ENCODE measurements at places on chromosomes 7 and 10.
A peak's percentile ranks its signal among the peaks of the same experiment; 100 is the strongest.

- DNase-seq = no peak
These were observed 172.2 kb downstream of the SH2D4B start for GRCh38 chr10:80709866-80710265.

- no peak for DNase-seq
These were observed 28.9 kb downstream of the HIPK2 start for GRCh38 chr7:139748941-139749340.

DNA sequence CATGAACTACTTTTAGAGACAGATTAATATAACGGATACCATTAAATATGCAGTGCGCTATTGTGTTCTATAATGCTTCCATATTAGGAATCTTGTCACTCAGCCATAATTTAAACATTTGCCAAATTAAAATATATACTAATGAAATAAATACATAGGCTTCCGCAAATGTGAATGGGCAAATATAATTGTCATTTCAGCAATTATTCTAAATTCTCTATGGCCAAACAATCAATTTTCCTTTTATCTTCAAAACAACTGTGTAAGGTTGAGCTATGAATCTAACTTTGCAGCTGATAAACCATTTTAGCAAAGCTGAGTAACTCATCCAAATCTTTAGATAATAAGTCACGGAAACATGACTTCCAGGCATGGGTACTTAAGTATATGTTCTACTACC is 20.7 kb upstream of the TSPAN13 start:
- DNase-seq = no peak

DNA sequence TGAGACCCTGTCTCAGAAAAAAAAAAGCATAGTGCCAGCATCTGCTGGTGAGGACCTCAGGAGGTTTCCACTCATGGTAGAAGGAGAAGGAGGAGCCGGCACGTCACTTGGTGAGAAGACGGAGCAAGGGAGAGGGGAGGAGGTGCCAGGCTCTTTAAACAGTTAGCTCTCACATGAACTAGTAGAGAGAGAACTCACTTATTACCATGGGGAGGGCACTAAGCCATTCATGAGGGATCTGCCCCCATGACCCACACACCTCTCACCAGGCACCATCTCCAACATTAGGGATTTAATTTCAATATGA is 62.9 kb upstream of the VKORC1L1 start:
- DNase-seq = no peak

DNA sequence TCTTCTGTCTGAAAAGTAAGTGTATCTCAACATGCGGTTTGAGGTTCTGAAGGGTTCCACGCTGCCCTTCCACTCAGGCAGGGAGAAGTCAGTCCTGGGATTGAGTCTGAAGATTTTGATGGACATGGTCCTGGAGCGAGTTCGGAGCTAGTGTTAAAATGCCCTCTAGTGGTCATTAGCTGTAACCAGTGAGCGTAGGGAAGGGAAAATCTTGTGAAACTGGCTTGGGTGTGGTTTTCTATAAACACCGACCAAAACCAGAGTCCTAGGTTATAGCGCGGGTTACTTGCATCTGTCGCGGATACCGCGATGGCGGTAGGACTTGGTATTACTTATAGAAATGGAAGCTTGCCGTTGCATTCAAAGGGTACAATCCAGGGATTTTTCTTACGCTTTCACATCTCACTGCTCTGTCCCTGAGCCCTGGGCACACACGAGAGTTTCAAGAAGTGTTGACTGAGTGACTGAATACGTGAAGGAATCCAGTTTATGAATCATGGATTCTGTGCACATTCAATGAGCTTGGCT is 348.2 kb upstream of the C7orf33 start:
- DNase-seq = peak; percentile 73

- DNase-seq = peak; percentile 13
These were observed 38.5 kb upstream of the STEAP4 start for GRCh38 chr7:88344956-88345832.

- no peak for DNase-seq
These were observed 8.4 kb downstream of the PROSER2 start for GRCh38 chr10:11831520-11831951.

- DNase-seq = no peak
These were observed 106.3 kb downstream of the INSYN2A start for GRCh38 chr10:127090138-127090537.

- no peak for DNase-seq
These were observed 95.5 kb downstream of the RPS24 start for GRCh38 chr10:78129211-78129610.

DNA sequence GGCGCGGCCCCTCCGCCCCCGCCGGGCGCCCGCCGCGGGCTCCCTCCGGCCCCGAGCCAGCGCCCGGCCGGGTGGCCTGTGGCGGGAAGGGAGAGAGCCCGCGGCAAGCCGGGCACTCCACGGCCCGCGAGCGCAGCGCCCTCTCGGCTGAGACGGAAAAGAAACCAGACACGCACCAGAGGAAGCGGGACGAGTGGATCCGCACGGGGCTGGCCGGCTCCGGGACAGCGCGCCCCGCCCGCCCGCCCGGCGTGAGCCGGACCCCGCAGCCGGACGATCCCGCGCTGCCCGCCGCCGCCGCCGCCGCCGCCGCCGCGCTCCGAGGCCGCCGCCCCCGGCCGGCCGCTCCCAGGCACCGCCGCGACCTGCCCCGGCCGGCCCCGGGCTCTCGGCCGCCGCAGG is 300 bp downstream of the ARHGAP21 start:
- no peak for DNase-seq

DNA sequence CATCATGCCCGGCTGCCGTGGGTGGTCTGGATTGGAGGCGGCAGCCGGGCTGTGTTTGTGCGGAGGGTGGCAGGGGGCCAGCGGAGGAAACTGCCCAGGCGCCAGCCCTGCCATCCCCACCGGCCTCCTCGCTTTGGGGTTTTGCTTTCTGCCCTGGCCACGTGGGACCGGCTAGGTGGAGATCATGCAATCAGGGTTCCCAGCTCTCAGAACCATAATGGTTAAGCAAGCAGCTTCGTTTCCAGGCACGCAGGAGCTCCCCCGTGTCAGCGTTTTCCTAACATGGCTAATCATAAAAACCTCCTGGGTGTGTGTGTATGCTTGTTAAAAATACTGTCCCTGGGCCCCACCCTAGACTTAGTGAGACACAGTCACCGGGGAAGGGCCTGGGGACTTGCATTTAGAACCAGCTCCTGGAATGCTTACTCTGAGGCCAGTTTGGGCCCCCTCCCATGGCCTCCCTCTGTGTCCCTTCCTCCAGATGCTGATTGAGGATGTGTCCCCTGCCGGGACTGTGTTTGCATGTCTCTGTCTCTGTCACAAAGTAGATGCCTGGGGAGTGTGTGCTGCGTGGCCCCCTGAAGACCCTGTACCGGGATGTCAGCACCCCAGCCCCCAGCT is 119.3 kb downstream of the CUX1 start:
- DNase-seq = peak; percentile 30

DNA sequence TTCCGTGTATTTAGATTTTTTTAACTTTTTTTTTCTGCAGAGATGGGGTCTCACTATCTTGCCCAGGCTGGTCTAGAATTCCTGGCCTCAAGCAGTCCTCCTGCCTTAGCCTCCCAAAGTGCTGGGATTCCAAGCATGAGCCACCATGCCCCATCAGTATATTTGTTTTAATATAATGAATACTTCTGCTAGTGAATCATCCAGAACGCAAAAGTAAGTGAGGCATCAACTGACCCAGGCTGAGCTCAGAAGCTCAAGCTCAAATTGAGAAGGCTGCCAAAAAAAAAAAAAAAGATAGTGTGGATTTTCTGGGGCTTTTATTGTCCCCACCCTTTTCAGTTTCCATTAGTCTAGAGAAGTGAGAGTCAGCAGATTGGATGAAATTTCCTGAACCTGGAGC is 39.0 kb upstream of the TECTB start:
- no peak for DNase-seq

DNA sequence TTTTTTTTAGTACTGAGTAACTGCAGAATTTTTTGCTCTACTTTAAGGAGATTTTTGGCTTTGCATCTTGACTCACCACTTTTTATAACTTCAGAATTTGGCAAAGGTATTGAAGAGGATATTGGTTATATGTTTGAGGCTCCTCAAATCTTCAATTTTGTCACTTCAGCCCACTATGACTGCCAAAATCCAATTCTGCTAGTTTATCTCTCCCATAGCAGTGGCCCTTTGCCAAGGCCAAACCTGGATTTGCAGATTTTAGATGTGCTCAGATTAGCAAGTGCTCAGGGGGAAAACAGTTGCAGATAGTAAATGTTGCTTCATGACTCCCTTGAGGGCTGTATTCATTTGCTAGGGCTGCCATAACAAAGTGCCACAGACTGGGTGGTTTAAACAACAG is 427.5 kb downstream of the ADRA2A start:
- no peak for DNase-seq

GRCh38 chr10:7397049-7398035 is 13.5 kb downstream of the SFMBT2 start:
- DNase-seq = no peak

DNA sequence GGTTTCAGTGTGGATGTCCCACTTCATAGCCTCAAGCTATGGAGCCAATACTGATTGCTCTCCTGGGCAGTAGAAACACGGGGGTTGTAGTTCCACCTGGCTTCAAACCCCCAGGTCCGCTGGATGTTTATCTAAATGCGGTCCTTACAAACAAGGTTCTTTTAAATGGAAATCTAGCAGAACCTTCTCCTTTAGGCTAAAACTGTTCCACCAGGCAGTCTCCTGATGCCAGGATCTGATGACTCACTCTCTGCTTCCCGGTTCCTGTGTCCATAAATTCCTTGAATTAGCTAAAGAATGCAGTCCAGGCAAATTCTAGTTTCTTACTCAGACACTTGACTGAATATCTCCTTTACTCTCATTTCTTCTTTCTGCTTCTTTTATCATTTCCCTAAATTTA is 108.4 kb upstream of the FAM3C start:
- no peak for DNase-seq

- DNase-seq = peak; percentile 81
These were observed 426 bp downstream of the SYPL1 start for GRCh38 chr7:106111655-106112117.

- no peak for DNase-seq
These were observed 4.2 kb downstream of the SUGCT start for GRCh38 chr7:40138973-40139372.

DNA sequence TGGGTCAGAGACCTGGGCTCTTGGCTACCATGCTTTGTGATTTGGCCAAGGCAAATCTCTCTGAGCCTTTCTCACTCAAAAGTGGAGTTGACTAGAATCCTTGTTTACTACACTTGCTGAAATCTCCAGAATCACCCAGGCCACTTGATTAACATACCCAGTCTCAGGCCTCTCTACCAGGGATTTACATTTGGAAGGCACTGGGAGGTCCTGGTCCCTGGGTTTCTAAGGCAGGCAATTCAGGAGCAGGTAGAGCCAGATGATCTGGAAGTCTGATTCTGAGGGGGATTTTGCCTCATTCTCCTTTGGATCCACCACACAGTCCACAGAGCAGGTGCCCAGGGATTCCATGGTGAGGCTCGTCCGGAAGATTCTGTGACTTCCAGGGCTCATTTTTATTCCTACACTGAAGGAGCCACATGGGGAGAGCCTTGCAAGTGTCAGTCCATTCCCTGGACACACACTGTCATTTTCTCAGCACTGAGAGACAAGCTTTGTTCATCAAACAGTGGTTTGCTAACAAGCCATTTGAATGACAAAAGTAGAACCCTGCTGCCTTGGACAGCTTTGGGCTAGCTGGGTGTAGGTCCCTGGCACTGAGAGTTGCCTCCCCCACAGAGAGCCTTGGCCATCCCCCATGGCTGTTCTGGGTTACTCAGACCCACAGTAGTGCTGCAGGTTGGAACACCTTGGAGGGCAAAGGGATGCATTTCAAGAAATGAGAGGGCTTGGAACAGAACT is 74.2 kb downstream of the NOC3L start:
- no peak for DNase-seq

GRCh38 chr7:128837521-128837921 is 7.3 kb downstream of the FLNC start:
- no peak for DNase-seq

GRCh38 chr7:7274782-7275181 is 92.4 kb downstream of the C1GALT1 start:
- DNase-seq = no peak

GRCh38 chr7:147485660-147486210 is 1104.8 kb upstream of the C7orf33 start:
- DNase-seq = no peak

DNA sequence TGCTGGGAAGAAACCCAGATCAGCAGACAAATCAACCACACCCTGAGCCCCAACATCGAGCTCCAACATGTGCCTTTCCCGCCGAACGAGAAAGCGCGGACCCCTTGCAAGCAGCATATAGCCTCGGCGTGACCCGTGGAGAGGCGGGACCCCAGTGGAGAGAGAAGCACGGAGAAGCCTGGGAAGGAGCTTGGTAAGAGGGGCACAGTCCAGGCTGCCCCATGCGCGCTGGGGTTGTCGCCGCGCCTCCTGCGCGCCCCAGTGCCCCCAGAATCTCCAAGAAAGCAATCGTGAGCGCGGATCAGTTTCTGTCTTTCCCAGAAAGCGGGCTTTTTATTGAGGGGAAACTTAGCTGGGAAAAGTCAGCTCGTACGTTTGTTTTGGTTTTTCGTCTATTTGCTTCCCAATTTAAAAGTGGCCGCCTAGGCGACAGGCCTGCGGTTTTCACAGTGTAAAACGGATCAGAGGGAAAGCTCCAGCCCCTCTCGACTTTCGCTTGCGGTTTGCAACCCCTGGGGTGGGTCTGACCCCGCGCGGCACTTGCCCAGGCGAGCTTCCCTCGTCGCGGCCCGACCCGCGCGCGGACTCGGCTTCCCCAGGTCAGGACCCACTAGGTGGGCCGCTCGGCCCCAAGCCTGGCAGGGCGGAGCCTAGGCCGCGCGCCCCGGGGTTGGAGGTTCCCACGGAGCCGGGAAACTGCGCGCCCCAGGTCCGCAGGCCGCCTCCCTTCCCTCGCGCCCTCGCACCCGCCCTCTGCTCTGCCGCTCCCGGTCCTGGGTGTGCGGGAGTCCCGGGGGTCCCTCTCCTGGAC is 31.1 kb downstream of the SKIDA1 start:
- no peak for DNase-seq

DNA sequence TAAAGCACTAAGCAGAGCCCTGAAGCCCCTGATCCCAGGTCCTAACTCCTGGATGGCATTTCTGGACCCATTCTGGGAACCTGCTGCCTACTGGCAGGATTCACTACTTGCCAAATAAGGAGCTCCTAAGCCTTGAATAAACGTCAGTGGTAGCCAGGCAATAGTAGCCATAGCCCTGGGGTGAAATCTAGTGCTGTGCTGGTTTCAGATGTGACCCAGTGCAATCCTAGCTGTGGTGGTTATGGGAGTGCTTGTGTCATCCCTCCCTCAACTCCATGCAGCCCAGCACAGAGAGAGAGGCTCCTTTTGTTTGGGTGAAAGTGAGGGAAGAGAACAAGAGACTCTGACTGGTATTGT is 43.7 kb downstream of the PCLO start:
- no peak for DNase-seq
